ENCODE measurements at places on chromosomes 3 and 15. TPM values are rescaled to one million over a fixed set of nuclear protein-coding genes. Genes with fewer than 3 reads are reported as not detected.

ZNF80 gene
- not detected for total RNA-seq

- DNase-seq, result no peak
Measured at GRCh38 chr3:43786102-43786501, 95.4 kb downstream of the ABHD5 start.

POLQ gene
- not detected for total RNA-seq

VPS13C gene
- total RNA-seq, result 132 TPM

- no peak for DNase-seq
Measured at GRCh38 chr15:50939911-50940310, 31.4 kb downstream of the AP4E1 start.

FAM107A gene
- total RNA-seq, result 62.3 TPM

- DNase-seq, result no peak
Measured at GRCh38 chr15:79887054-79887930, 9.5 kb downstream of the MTHFS start.
